ENCODE measurements at places on chromosomes 7 and 10.

DNA sequence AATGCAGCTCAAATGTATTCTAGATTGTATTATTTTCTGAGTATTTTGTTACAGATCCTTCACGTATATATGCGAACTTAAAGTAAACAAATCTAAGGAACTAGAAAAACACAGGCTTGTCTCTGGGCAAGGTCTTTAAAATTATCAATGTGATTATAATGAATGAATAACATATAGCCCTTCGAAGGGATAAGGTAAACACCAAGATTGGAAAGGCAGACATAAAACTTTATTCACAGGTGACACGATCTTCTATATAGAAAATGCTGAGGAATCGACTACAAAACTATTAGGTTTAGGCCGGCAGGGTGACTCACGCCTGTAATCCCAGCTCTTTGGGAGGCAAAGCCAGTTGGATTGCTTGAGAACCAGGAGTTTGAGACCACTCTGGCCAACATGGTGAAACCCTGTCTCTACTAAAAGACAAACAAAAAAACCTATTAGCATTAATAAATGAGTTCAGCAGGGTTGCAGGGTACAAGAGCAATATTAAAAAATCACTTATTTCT lies 80.4 kb downstream of the CNNM2 start:
- no peak for DNase-seq

GRCh38 chr10:117534321-117535297 lies 7.9 kb upstream of the EMX2 start:
- DNase-seq: peak; percentile 58

GRCh38 chr10:3992382-3993178 lies 207.6 kb upstream of the KLF6 start:
- no peak for DNase-seq

DNA sequence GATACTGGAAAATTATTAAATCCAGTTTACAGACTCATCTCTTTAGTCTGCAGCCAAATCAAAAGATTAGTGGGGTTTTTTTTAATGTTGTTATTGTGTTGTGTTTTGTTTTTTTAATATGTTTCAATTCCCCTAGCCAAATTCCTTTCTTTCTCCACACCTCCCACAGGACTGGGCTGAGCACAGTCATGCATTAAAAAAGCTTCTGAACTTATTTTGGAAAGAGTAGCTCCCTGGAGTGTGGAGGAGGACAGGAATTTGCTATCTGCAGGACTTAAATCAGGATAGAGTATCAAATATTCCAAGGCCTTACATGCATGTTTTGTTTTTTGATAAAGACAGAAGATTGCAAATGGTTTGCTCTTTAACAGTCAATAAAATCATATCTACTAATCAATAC lies 90.7 kb downstream of the GNAI1 start:
- DNase-seq: no peak

- DNase-seq: no peak
These were observed 119.1 kb downstream of the PRKCQ start for GRCh38 chr10:6460861-6461409.

DNA sequence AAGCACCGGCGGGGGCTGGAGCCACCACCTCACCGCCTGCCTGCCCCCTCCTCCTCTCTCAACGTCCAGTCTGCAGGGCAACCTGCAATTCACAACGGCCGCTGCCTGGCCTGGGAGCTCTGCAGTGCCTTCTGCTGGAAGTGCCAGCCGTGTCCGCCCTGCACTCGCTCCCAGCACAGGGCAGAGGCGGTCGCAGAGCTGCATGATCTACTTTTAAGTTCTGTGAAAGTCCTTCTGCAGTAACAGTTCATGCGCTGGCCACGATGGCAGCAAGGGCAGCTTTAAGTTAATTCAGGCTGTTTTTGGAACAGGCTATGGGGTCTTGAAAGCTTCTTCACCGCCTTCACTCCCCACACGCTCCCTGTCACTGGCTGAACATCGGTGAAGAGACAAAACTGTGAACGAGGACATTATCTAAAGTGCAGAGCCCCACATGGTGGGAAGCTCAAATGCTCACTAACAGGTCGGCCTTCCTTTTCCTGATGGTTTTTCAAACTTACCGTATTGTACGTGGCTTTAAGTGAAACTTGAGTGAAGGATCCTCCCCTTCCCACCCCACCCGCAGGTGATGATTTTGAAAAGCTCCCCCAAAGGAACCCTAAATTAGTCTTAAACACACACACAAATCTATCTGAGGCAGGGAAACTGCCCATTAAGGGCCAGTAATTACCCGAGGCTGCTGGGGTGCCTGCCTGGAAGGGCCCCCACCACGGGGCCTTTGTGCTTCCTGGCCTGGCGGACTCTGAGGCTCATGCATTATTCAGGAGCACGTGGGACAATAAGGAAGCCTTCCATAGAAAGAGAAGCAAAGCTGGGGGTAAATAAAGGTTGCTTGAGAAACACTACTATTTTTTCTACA lies 504.3 kb downstream of the DNAJB6 start:
- DNase-seq: no peak

- DNase-seq: no peak
These were observed 765.0 kb downstream of the INHBA start for GRCh38 chr7:40937879-40938278.

DNA sequence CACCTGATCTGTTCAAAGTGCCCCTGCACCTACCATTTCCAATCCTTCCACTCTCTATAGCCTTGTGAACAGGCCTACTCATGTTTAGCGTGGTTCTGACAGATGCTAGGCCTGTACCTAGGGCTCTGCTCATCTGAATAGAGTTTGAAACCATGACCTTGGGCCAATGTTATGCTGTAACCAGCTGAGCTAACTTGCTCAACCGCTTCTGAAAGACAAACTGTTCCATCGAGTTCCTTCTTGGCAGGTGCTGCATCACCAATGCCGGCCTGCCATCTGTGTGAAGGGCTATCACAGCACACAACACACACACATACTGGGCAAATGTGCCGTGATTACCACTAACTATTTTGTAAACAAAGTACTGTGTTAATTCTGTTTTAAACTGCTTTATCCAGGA lies 419.0 kb upstream of the GALNT17 start:
- no peak for DNase-seq

- DNase-seq: no peak
These were observed 31.5 kb downstream of the EGFR start for GRCh38 chr7:55050281-55050680.

DNA sequence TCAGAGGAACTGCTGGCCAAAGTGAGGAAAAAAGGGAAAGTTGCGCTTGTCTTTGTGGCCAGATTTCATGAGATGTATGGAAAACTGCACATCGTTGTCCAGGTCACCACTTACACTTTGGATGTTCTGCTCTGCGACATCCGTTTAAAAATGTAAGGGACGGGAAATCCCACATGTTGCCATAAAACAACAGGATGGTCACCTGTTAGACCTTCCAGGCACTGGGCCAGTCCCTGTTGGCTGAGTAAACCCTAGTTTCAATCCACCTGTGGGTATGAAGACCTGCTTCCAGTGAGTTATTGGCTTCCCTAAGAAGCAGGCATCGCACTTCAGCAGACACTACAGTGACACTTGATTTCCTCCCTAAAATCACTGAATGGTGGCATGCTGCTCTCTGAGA lies 2.7 kb upstream of the STAMBPL1 start:
- no peak for DNase-seq

- DNase-seq: no peak
These were observed 134.8 kb downstream of the PHTF2 start for GRCh38 chr7:77933394-77933793.

- DNase-seq: no peak
These were observed 125.3 kb downstream of the HTR7 start for GRCh38 chr10:90732581-90732980.

DNA sequence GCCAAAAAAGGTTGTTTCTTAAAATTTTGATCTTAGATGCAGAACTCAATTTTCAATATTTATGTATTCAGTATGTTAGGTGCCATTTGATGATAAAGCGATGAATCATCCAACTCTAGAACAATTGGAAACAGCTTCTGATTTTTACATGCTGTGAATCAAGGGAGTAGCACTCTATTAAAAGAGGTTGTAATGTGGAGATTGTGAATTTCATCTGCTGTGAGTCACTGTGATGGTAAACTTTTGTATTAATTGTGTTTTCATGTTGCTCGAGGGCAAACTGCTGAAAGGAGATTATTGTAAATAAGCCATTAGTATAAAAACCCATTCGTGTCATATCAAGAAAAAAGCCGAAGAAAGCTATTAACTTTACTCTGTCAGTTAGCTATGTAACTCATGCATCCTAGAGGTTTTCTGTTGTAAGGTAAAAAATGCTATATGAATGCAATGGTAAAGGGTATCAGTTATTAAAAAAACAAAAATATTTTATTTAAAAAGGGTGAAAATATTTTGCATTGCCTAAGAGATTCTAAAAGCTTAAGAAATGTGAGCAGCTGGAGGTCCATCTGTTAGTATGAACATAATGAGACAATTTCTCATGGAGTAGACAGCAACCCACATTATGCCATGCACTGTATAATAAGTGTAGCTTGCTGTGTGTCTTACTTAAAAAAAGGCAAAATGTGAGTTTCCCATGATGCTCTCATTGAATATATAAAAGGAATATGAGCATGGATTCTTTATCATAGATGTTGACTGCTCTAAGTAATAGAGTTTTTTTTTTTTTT lies 511.0 kb upstream of the PCDH15 start:
- no peak for DNase-seq

DNA sequence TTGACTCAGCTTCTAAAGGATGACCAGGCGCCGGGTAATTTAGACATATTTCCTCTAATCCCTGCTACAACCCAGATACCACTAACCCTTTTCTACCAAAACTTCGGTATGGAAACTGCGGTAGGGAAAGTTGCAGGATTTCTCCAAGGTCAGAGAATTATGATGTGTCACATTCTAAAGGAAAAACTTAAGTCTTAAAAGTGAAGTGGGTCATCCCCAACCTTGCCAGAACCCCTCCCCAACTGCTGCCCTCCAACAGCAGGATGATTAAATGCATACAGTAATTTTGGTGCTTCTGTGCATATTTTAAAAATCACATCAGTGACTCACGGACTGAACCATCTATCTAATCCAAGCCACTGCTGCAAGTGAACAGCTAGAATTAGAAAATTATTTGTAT lies 52.7 kb downstream of the GRB10 start:
- DNase-seq: no peak

GRCh38 chr7:81676813-81677212 lies 93.0 kb downstream of the HGF start:
- DNase-seq: no peak

DNA sequence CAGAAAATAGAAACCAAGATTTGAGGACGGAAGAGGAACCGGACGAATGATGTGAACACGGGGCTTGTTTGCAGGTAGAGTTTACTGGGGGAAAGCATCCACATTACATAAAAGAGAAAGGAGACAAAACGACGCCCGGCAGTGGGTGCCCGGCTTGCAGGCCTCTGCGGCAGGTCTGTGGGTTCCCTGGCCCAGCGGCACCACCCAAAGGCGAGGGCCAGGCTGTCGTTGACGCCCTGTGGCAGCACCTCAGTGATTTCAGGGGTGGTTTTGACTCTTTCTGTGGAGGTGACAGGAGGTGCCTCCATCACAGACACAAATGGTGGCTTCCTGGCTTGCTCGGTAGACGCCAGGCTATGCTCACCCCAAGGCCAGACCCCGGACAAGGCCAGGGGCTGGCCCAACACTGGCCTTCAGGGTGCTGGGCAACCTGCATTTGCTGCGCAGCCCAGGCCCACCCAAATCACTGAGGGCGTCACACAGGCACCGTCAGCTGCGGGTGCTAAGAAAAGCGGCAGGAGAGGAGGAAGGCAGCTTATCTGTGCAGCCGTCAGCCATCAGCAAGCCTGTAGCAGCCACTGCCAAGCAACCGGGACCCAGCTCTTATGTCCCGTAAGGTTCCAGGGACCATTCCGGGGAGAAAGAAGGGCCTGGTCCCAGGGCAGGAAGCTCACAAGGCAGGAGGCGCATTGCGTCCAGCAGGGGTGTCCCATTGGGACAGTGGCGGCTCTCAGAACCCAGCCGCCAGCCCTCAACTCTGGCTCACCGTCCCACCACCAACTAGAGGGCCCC lies 230.3 kb downstream of the PTPRN2 start:
- peak; percentile 44 for DNase-seq

DNA sequence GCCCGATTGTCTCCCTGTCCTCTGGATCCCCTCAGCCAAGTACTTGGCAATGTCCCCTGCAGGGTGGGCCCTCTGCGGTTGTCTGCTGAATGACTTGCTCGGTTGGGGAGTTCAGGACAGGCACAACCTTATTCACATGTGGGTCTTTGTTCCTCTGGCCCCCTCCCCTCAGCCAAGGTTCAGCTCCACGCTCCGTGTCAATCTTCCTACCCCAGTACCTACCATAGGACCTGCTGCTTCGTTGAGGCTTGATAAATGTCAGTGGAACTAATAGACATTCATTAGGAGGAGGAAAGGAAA lies 7.1 kb downstream of the CPA5 start:
- no peak for DNase-seq

DNA sequence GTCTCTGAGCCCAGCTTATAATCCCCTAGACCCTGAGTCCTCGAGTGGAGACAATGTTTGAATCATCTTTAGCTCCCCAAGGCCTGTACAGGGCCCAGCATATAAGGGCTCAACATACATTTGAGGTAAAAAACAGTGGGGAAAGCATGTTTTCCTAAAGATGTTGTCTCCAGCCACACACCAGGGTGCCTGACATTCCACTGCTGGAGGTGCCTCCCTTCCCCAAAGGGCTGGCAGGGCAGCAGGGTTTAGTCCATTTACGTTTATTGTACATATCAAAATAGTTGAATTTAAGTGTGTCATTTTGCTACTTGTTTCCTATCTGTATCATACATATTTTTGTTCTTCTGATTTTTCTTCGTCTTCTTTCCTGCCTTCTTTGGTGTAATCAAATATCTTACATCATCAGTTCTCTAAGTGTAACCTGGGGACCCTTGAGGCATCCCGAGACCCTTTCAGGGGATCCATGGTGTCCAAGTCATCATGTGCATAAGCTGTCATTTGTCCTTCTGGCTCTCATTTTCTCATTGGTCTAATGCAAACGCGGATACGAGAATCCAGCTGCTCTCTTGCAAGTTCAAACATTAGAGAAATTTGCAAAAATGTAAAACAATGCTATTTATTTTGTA lies 101.6 kb downstream of the PDGFA start:
- DNase-seq: no peak

DNA sequence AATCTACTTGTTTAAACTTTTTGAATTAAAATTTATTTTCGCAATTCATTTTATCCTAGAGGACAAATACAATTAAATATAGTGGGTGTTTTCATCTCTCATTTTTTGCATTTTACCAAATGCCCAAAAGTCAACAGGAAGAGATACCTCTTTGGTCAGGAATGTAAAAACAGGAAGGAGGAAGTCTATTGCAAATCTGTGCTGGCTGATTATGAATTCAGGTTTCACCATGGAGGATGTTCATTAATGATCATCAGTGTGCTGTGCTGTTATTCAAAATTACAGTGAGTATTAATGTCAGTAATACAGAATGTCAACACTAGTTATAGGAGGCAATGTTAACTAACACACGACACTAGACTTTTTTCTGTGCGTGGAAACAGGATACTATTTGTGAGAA lies 24.7 kb downstream of the EXOC6 start:
- DNase-seq: no peak

DNA sequence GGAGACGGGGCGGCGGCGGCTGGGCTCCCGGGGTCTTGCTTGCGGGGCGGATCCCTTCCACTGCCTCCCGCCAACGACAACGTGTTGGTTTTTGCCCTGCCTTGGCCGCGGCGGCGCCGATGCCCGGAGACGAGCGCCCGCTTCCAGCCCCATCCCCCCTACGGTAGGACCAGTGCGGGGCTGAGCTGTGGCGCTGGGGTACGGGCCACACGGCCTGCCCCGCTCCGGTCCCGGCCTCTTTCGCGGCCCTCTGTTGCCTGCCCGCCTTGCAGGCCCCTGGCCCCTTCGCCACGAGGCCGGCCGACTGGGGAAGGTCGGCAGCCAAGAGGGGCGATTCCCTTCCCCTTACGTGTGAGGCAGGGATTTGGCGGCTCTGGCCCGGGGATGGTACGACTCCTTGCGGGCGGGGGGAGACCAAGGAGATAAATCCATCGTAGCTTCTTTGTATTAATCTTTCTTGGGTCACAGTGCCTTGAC lies 488 bp downstream of the EIF4H start:
- DNase-seq: peak; percentile 68

Measured in ascending aorta (tissue), 2 donors.